Activated CD8-positive, alpha-beta memory T cell treated with anti-CD3 and anti-CD28 coated beads, Interleukin-2, amount 50 U/mL, for 48 hours (primary cell): ENCODE measurements at places on chromosomes 3 and 15.
A peak's percentile ranks its signal among the peaks of the same experiment; 100 is the strongest.

GRCh38 chr3:157099326-157100095, 60.4 kb downstream of the CCNL1 start:
- no peak for DNase-seq

DNA sequence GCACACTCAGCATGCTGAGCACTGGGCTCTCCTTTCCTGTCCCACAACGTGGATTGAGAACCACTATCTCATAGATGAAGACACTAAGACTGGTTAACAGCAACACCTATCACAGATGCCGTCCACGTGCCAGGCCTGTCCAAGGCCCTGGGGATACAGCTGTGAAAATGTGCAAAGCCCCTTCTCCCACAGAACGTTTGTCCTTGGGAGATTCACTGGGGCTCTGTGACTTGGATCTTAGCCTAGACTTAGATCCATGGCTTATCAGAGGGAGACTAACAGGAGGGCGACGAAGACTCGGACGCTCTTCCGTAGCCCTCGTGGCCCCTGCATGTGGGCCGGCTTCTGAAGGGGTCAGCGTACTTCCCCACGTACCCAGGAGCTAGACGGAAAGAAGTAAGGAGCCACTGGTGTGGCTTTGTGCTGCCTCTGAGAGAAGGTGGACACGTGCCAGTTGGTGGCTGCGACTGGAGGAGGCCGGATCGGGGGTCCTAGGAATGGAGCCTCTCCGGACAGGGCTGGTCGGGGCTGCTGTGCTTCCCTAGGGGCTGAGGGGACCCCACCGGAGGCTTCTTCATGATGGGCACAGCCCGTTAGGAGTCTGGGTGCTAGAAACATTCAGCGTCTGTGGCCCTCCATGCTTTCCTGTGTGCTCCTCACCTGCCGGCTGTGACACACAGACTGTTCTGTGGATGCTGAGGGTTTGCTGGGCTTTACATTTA, 964 bp downstream of the NRROS start:
- no peak for DNase-seq

DNA sequence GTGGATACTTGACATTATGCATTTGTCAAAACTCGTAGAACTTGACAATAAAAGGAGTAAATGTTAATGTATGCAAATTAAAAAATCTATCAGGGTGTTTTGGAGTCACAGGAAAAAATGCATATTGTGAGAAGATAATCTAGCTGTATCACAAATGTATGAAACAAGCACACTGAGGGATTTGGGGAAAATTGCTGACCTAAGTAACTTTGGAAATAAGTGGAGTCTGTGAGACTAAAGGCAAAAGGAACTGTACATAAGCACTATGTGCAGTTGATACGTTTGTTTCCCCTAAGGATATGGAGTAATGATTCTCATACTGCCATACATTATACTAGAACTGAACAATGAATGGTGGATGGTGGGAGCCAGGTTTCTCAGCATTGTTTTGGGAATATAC, 43.2 kb upstream of the WDR72 start:
- no peak for DNase-seq

DNA sequence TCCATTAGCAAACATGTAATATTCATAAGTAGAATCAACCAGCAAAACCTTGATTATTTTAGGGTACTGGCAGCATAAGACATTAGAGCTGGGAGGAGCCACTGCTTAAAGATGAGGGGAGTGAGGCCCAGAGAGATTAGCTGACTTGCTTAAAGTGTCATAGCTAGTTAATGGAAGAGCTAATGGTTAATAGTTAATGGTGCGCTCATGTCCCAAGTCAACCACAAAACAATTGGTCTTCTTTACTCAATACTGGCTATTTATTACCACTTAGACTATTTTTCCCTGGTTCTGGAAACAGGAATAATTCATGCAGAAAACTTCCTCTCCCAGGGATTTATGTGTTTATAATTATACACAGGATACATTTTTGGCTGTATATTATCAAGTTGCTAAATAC, 33.1 kb downstream of the EIF4E3 start:
- no peak for DNase-seq

GRCh38 chr3:19202303-19202702, 54.0 kb downstream of the KCNH8 start:
- no peak for DNase-seq

DNA sequence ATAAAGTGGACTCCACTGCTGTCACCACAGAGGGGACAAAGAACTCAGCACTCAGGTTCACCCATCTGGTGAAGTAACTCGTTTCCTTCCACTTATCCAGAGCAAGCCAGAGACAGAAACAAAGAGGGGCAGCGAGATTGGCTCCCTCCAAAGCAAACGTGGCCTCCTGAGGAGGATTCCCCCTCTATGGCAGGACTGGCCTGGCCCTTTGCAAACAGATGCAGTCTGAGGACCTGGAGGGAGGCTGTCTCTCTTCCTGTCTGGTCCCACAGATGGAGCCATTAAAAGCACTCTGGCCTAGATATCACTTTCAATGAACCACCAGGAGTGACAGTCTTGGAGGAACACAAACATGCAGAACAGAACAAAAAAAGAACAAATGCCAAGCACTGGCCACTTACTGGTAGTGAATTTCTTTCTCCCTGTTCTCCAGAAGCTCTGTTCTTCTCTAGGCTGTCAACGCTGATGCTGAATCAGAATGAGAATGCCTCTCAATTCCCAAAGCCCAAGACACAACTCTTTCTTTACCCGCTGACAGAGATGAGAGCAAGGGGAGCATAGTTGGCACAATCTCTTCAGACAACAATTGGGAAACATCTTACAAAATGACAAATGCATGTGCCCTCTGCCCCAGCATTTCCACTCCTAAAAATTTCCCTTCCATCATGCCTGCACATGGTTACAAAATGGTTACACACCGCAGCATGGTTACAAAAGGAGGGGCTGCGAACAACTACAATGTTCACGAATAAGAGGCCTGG, 14.3 kb downstream of the KLHL25 start:
- no peak for DNase-seq

DNA sequence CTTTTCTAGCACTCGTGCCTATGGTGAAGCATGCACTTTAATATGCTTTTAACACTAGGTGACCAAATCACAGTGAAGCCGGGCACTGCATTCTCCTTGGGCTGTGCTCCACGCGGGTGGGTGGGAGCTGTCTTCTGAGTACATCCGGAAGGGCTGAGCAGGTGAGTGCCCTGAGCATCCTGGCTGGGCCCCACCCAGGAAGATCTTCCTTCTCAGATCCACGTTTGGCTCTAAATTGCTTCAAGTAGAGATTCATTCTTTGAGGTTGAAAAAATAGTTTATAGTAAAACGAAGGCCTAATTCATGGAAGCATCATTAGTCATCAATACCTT, 73.9 kb upstream of the BLM start:
- no peak for DNase-seq

- DNase-seq = no peak
These were observed 5.5 kb upstream of the ZNF662 start for GRCh38 chr3:42900226-42901072.

- DNase-seq = no peak
These were observed 157.6 kb downstream of the NSUN3 start for GRCh38 chr3:94220426-94220825.

- peak; percentile 68 for DNase-seq
These were observed 8.6 kb downstream of the TLR9 start for GRCh38 chr3:52216585-52217408.

DNA sequence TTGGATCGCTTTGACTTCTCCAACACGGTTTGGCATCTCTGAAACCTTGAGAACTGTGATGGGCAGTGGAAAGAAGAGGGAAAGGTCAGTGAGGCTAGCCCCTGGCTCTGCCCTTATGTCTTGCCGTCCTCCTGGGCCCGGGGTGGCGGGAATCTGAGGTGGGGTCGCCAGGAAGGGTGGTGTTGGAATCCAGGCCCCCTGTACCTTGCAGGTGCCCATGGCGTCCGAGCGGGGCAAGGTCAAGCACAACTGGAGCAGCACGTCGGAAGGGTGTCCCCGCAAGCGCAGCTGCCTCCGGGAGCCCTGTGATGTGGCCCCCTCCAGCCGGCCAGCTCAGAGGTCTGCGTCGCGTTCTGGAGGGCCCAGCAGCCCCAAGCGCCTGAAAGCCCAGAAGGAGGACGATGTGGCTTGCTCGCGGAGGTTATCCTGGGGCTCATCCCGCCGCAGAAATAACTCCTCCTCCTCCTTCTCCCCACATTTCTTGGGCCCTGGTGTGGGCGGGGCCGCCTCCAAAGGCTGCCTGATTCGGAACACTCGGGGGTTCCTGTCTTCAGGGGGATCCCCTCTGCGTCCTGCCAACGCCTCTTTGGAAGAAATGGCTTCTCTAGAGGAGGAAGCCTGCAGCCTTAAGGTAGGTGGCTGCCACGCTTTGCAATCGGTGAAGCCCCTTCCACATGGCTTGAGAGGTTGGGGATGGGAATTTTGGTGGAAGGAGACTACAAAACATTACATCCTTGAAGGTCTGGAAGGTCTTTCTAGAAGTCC, 907 bp downstream of the TATDN2 start:
- DNase-seq = peak; percentile 85

- peak; percentile 79 for DNase-seq
These were observed 1.2 kb downstream of the KLF13 start for GRCh38 chr15:31327669-31328427.

DNA sequence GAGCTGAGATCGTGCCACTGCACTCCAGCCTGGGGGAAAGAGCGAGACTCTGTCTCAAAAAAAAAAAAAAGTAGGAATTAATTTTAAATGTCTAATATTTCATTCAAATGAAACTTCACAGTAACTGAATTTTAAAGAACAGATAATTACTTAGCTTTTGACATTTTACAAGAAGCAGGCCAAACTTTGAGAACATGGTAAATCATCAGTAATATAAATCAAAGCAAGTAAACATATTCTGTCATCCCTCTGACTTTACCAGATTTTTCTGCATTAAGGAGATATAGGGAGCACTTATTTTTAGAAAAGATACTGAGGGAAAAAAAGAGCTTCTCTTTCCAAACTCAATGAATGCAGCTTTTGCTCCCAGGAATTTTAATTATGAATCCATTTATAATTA, 37.0 kb downstream of the NR1I2 start:
- DNase-seq = no peak
